Trophoblast cell (in vitro differentiated cells and primary cell): ENCODE measurements at places on chromosomes 13 and 19.

GRCh38 chr19:49555600-49556411, 24.6 kb downstream of the NOSIP start:
- DNase-seq = no peak

DNA sequence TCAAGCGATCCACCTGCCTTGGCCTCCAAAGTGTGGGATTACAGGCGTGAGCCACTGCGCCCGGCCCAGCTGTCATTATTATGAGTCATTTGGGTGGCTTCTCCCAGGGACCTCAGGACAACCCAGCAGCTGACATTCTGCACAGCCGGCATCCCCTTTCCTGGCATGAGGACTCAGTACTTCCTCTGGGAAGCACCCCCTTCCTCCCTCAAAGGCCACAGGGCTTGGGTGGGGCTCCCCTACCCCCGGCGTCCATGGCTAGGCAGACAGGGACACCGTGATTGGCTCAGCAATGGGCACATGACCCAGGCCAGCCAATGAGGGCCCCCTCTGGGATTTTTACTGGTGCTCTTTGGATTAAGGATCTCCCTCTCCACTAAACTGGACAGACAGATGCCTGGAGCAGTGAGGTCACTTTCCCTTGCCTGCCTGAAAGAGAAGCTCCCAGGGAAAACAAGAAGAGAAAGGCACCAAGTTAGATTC, 6.0 kb downstream of the KANK2 start:
- peak; percentile 74 for DNase-seq

DNA sequence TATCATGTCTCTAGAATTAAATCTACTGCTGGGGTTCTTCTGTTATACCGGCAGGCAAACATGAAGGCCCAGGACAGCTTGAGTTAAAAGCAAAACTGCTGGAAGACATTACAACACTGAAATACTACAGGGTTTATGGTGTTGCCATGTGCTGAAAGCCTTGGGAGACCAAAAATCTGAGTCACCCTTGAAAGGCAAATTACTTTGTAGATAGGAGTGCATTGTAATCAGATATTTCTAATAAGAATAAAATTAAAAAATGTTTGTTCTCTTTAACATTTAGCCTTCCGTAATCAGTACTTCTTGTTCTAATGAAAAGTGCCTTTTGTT, 181.3 kb downstream of the PCDH9 start:
- no peak for DNase-seq

DNA sequence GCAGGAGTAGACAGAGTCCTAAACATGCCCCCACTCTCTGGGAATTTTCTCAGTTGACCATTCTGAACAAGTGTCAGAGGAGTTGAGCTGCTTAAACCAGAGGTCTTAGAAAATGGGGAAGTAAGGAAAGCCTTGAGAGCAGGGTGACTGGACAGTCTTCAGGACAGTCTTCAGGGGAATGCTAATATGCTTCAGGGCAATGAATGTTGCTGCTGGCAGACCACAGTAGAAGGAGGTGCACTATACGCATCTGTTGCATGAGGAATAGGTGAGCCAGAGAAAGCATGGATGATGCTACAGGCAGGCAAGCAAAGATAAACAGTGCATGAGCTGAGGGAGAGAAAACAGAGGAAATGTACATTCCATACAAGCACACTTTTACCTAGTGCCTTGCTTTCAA, 196.6 kb upstream of the GPR12 start:
- DNase-seq = peak; percentile 23

DNA sequence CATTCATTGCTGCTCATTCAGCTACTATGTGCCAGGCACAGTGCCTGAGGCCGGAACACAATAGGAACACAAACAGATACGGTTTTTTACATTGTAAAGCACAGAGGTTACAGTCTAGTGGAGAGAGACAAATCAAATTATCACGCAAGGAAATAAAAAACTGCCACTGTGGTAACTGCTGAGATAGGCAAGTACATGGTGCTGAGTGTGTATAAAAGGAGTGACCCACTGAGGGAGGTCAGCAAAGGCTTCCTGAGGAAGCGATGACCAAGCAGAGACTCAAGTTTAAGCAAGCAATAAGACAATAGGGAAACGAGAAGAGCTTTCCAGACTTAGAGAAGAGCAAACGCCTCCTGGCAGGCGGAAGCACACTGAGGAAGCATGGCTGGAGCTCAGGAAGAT, 56.4 kb downstream of the NUFIP1 start:
- no peak for DNase-seq

DNA sequence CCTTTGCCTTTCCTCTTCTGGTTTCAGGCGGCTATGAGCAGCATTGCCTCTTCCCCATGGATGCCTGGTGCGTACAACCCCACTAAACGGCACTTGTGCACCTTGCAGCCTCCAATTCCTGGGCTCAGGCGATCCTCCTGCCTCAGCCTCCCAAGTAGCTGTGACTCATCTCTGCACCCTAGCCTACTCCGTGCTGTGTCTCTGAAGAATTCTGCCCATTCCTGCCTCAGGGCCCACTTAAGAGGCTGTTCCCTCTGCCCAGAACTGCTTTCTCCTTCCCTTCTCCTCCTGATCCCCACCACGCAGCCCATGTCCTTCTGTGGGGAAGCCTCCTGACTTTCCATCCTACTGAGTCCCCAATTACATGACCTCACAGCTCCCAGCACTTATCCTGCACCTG, 142.2 kb upstream of the ZNF507 start:
- no peak for DNase-seq

DNA sequence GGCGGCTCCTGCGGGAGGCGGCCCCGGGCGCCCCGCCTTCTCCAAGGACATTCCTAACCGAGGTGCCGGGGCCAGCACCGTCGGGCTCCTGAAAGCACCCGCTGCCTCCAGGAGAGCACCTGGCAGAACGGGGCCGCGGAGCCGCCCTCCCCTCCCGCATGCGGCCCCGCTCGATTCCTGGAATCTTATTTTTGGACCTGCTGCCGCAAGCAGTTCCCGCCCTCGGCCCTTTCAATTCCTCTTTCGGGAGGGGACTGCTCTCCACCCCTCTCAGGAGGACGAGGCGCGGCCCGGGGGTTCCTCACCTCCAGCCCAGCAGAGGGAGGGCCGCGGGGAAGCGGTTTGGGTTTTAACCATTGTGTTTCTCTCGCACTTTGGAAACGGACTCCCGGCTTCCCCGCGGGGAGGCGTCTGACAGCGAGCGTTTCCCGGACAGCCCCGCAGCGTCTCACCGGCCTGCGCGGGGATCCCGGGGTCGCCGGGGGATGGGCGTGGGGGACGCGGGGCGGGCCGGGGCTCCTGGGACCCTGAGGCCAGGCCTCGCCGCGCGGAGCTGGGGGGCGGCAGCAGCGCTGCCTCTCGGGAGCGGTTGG, 849 bp downstream of the GAS6 start:
- peak; percentile 57 for DNase-seq

DNA sequence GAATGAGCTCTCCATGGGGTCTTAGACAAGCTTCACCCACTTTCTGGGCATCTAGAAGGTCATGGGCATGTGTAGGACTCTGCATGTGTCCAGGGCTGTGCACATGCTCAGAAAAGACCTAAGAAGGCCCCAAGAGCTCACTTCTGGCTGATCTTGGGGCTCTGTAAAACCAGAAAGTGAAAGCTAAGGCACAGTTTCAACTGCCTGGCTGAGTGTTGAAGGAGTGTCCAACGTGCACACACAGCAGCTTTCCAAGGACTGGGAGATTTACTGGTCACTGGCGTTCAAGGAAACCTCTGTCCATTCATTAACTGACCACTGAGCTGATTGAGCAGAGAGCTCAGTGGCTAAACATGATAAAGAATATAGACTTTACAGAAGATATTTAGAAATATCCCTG, 137.9 kb downstream of the KATNAL1 start:
- no peak for DNase-seq

DNA sequence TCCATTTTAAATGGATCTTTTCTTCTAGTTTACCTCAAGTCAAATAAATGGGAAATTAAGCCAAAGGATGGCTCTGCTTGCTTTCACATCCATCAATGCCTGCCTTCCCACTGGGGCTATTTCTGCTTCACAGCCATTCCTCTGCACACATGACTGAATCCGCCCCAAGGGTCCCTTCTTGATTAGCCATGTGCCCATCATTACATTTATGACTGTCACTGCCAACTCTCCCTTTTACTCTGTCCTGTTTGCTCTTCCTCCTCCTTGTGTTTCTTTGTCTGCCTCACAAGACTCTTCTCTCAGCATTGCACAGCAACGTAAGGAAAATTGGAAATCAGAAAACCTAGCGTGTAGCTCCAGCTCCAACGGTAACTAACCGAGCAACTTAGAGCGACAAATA, 410.2 kb downstream of the TBC1D4 start:
- DNase-seq = no peak

- peak; percentile 24 for DNase-seq
Observed at GRCh38 chr19:23554548-23554947, 132.5 kb downstream of the ZNF675 start.

- DNase-seq = no peak
Observed at GRCh38 chr13:74325106-74325505, 190.9 kb upstream of the KLF12 start.
